ENCODE measurements at places on chromosomes 12 and 14. TPM values are rescaled to one million over a fixed set of nuclear protein-coding genes. Genes with fewer than 3 reads are reported as not detected.

GPR68 gene
- total RNA-seq, result 0.23 TPM

DNAJC22 gene
- total RNA-seq, result 2.9 TPM

ENDOU gene
- not detected for total RNA-seq

E2F7 gene
- total RNA-seq, result 18.0 TPM

DNA sequence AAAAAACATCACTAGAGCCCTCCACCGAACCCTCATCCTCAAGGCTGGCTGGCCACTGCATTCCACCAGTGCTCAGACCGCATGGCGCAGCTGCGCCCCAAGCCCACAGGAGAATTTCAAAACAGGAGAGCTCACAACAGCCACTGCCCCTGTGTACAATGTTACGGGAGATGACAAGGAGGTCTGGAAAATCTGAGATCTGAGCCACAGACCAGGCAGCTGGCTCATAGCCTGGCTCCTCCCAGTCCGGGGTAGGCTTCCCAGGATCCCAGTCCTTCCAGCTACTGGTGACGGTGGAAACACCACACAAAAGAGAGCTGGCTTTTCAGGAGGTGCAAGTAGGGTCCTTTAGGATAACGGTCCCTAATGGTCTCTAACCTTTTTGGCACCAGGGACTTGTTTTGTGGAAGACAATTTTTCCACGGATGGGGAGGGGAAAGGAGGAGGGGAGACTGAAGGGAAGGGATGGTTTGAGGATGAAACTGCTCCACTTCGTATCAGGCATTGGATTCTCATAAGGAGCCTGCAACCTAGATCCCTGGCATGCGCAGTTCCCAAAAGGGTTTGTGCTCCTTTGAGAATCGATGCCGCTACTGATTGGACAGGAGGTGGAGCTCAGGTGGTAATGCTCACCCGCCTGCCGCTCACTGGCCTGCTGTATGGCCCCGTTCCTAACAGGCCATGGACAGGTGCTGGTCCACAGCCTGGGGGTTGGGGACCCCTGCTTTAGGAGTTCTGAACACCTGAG, 23.0 kb upstream of the NRDE2 start:
- H3K4me3 ChIP-seq, result no peak overlapping the region
- no peaks in the 10 kb centered on the region for H3K4me1 ChIP-seq
- no peaks in the 10 kb centered on the region for H3K36me3 ChIP-seq
- no peaks in the 10 kb centered on the region for H3K27me3 ChIP-seq

- H3K27ac ChIP-seq, result peak overlapping the region; percentile 78
- DNase-seq, result peak; percentile 83
- H3K4me3 ChIP-seq, result no peak overlapping the region
These were observed 162.6 kb upstream of the PLEKHG7 start for GRCh38 chr12:92539976-92540781.

DNA sequence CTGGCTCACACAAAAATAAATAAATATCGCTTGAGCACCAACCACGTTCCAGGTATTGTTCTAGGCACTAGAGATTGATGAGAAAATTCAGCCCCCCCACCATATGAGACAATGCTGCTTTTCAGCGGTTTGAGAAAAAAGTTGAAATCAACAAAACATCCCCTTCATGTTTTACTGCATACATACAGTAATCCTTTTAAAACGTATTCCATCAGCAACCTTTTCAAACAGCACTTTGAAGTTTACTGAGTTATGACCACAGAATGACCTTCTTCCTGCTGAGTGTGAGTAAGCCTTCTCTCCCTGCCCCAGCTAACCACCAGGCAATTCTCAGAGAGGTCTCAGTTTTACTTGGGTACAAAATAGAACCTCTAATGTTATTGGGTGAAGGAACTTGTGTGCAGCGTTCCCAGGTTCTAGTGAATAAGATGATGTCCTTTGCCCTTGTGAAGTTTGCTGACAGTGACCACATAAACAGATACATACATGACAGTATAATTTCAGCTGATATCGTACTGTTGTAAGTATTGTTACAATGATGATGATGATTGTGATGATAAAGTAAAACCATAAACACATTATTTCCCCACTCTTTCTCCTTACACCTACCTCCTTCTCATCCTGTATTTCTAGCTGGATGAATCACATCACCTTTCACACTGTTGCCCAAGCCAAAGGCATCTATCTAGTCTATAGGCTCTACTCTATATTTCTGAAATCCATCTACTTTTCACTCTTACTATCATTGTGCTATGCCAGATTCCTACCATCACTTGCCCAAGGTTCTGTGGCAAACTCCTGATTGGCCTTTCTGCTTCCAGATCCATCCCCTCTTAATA, 124.4 kb upstream of the KRR1 start:
- H3K4me3 ChIP-seq, result no peak overlapping the region
- no peaks in the 10 kb centered on the region for H3K4me1 ChIP-seq
- H3K36me3 ChIP-seq, result no peaks in the 10 kb centered on the region
- H3K27ac ChIP-seq, result no peak overlapping the region
- DNase-seq, result no peak

GRCh38 chr12:109553483-109553882, 19.8 kb downstream of the MMAB start:
- no peaks in the 10 kb centered on the region for H3K36me3 ChIP-seq
- H3K27ac ChIP-seq, result no peak overlapping the region
- H3K4me3 ChIP-seq, result no peak overlapping the region
- no peaks in the 10 kb centered on the region for H3K27me3 ChIP-seq
- no peaks in the 10 kb centered on the region for H3K4me1 ChIP-seq

GRCh38 chr14:95255487-95255886, 64.2 kb downstream of the CLMN start:
- DNase-seq, result peak; percentile 93
- H3K27me3 ChIP-seq, result no peaks in the 10 kb centered on the region
- H3K4me1 ChIP-seq, result peaks cover 18% of the 10 kb centered on the region
- H3K36me3 ChIP-seq, result no peaks in the 10 kb centered on the region
- H3K27ac ChIP-seq, result no peak overlapping the region
- no peak overlapping the region for H3K4me3 ChIP-seq

GRCh38 chr14:22489957-22490950, 98.8 kb downstream of the DAD1 start:
- no peak for DNase-seq
- H3K4me1 ChIP-seq, result peaks cover 1% of the 10 kb centered on the region
- H3K4me3 ChIP-seq, result no peak overlapping the region

DNA sequence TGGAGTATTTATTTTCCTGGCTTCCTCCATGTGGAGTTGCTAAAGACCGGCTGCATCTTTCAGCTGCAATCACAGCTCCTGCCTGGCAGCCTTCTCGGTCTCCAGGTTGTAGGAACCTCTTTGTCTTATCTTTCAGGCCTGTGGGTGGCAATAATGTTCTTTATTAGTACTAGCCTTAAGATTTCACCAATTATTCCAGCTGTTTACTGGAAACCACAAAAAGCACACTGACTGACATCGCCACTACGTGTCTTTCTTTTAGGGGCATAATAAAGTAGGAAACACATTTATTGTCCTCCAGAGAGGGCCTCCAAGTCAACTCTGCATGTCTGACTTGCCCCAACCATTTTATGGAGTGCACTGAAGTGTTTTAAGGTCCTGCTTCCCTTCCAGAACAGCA, 1116.5 kb upstream of the TMEM132C start:
- no peaks in the 10 kb centered on the region for H3K27me3 ChIP-seq
- no peak overlapping the region for H3K4me3 ChIP-seq
- H3K4me1 ChIP-seq, result no peaks in the 10 kb centered on the region

- no peak overlapping the region for H3K27ac ChIP-seq
- H3K36me3 ChIP-seq, result no peaks in the 10 kb centered on the region
- no peak for DNase-seq
- no peaks in the 10 kb centered on the region for H3K4me1 ChIP-seq
- H3K4me3 ChIP-seq, result no peak overlapping the region
- H3K27me3 ChIP-seq, result peaks cover 5% of the 10 kb centered on the region
These were observed 56.4 kb downstream of the PTGER2 start for GRCh38 chr14:52370406-52370935.

GRCh38 chr12:10179776-10180181, 947 bp downstream of the TMEM52B start:
- DNase-seq, result no peak
- H3K27me3 ChIP-seq, result no peaks in the 10 kb centered on the region
- H3K4me1 ChIP-seq, result no peaks in the 10 kb centered on the region
- no peaks in the 10 kb centered on the region for H3K36me3 ChIP-seq

GRCh38 chr12:88391556-88391955, 188.7 kb downstream of the KITLG start:
- no peaks in the 10 kb centered on the region for H3K36me3 ChIP-seq
- no peaks in the 10 kb centered on the region for H3K4me1 ChIP-seq
- H3K27me3 ChIP-seq, result no peaks in the 10 kb centered on the region
- no peak overlapping the region for H3K27ac ChIP-seq
- H3K4me3 ChIP-seq, result no peak overlapping the region

- H3K4me3 ChIP-seq, result no peak overlapping the region
- no peak overlapping the region for H3K27ac ChIP-seq
- H3K4me1 ChIP-seq, result no peaks in the 10 kb centered on the region
- no peaks in the 10 kb centered on the region for H3K27me3 ChIP-seq
- no peaks in the 10 kb centered on the region for H3K36me3 ChIP-seq
These were observed 30.4 kb upstream of the ITPK1 start for GRCh38 chr14:93146119-93146518.

GRCh38 chr12:121784460-121784859, 9.0 kb downstream of the RHOF start:
- no peak overlapping the region for H3K4me3 ChIP-seq
- H3K36me3 ChIP-seq, result peaks cover 19% of the 10 kb centered on the region
- DNase-seq, result no peak
- peaks cover 7% of the 10 kb centered on the region for H3K4me1 ChIP-seq

DNA sequence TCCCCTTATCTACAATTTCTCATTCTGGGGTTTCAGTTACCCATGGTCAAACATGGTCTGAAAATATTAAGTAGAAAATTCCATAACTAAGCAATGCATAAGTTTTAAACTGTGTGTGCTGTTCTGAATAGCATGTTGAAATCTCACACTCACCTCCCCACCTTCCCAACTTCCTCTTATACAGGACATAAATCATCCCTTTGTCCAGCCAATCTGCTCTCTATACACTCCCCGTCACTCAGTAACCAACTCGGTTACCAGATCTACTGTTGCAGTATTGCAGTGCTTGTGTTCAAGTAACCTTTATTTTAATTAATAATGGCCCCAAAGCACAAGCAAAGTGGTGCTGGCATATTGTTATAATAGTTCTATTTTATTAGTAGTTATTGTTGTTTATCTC, 420.5 kb downstream of the GXYLT1 start:
- H3K4me1 ChIP-seq, result peaks cover 8% of the 10 kb centered on the region
- H3K27ac ChIP-seq, result no peak overlapping the region
- no peak for DNase-seq
- H3K36me3 ChIP-seq, result no peaks in the 10 kb centered on the region
- no peak overlapping the region for H3K4me3 ChIP-seq

GRCh38 chr12:2794191-2794735, 507 bp upstream of the FKBP4 start:
- DNase-seq, result no peak
- peaks cover 27% of the 10 kb centered on the region for H3K36me3 ChIP-seq
- H3K4me1 ChIP-seq, result peaks cover 9% of the 10 kb centered on the region
- peak overlapping the region; percentile 82 for H3K4me3 ChIP-seq
- peaks cover 7% of the 10 kb centered on the region for H3K27me3 ChIP-seq
- H3K27ac ChIP-seq, result no peak overlapping the region

- H3K27ac ChIP-seq, result no peak overlapping the region
- no peaks in the 10 kb centered on the region for H3K27me3 ChIP-seq
- peaks cover 8% of the 10 kb centered on the region for H3K4me1 ChIP-seq
- no peaks in the 10 kb centered on the region for H3K36me3 ChIP-seq
- DNase-seq, result no peak
These were observed 45.3 kb downstream of the IQSEC3 start for GRCh38 chr12:111699-112493.

DNA sequence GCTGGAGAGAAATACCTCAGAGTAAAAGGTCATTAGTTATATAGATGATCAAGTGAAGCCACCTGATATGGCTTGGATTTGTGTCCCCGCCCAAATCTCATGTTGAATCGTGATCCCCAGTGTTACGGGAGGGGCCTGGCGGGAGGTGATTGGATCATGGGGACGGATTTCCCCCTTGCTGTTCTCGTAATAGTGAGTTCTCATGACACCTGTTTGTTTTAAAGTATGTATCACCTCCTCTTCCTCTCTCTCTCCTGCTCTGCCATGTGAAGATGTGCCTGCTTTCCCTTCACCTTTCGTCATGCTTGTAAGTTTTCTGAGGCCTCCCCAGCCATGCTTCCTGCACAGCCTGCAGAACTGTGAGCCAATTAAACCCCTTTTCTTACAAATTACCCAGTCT, 124.8 kb downstream of the FOXA1 start:
- no peaks in the 10 kb centered on the region for H3K36me3 ChIP-seq
- H3K4me3 ChIP-seq, result no peak overlapping the region
- H3K27ac ChIP-seq, result no peak overlapping the region
- peaks cover 10% of the 10 kb centered on the region for H3K4me1 ChIP-seq
- no peak for DNase-seq

GRCh38 chr12:115710104-115710564, 567.4 kb downstream of the MED13L start:
- H3K27ac ChIP-seq, result no peak overlapping the region
- no peak overlapping the region for H3K4me3 ChIP-seq
- DNase-seq, result peak; percentile 61
- no peaks in the 10 kb centered on the region for H3K36me3 ChIP-seq
- no peaks in the 10 kb centered on the region for H3K4me1 ChIP-seq
- H3K27me3 ChIP-seq, result peaks cover 13% of the 10 kb centered on the region

- H3K36me3 ChIP-seq, result no peaks in the 10 kb centered on the region
- no peaks in the 10 kb centered on the region for H3K27me3 ChIP-seq
- H3K4me3 ChIP-seq, result no peak overlapping the region
- DNase-seq, result no peak
- H3K27ac ChIP-seq, result no peak overlapping the region
These were observed 254.2 kb downstream of the ACSS3 start for GRCh38 chr12:81332054-81332453.

- H3K36me3 ChIP-seq, result no peaks in the 10 kb centered on the region
- peaks cover 7% of the 10 kb centered on the region for H3K27me3 ChIP-seq
- H3K27ac ChIP-seq, result no peak overlapping the region
- H3K4me1 ChIP-seq, result no peaks in the 10 kb centered on the region
These were observed 191.4 kb downstream of the PLCZ1 start for GRCh38 chr12:18546399-18546798.

DNA sequence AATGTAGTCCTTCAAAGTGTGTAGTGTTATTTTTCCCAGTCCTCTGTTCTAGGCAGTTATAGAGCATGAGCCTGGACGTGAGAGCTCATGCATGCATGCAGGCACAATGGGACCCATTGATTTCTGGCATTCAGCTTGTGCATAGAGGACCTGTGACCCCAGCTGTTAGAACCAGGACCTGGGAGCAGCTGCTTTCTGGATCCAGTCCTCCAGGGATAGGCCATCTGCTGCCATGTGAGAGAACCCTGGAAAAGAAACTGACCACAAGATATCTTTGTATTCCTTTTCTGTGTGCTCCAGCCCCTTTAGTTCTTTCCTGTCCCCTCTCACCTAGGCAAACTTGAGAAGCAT, 76.9 kb downstream of the SUSD6 start:
- no peaks in the 10 kb centered on the region for H3K4me1 ChIP-seq
- H3K36me3 ChIP-seq, result no peaks in the 10 kb centered on the region
- no peaks in the 10 kb centered on the region for H3K27me3 ChIP-seq
- no peak overlapping the region for H3K4me3 ChIP-seq
- DNase-seq, result no peak
- H3K27ac ChIP-seq, result peak overlapping the region; percentile 66

- H3K4me1 ChIP-seq, result no peaks in the 10 kb centered on the region
- H3K36me3 ChIP-seq, result no peaks in the 10 kb centered on the region
- no peak overlapping the region for H3K4me3 ChIP-seq
- no peak for DNase-seq
These were observed 173.2 kb downstream of the SUDS3 start for GRCh38 chr12:118549510-118549980.
